ENCODE measurements at places on chromosomes 4 and X.
A peak's percentile ranks its signal among the peaks of the same experiment; 100 is the strongest.

- DNase-seq = no peak
These were observed 506.6 kb downstream of the SH3BGRL start for GRCh38 chrX:81708487-81708886.

- no peak for DNase-seq
These were observed 811.6 kb downstream of the GLUD2 start for GRCh38 chrX:121858867-121859647.

GRCh38 chr4:78532046-78532445, 19.5 kb upstream of the ANXA3 start:
- DNase-seq = no peak

DNA sequence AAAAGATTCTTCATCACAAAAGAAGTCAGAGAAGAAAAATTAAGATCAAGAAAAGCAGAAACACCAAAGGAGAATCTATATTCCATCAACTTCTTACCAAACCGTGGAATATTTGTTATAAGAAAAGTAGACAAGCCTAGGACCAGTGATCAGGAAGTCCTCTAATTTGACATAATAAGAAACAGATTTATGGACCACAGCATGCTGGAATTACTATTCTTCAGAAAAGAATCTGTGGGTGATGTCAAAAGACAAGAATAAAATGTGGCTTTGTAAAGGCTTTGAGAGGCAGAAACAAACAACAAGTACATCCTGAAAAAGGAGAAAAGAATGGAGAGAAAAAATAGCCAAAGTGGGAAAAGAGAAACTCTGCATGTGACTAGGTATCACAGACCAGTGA, 123.3 kb downstream of the SLC10A7 start:
- DNase-seq = no peak

GRCh38 chr4:119652998-119653397, 24.4 kb upstream of the PDE5A start:
- no peak for DNase-seq

DNA sequence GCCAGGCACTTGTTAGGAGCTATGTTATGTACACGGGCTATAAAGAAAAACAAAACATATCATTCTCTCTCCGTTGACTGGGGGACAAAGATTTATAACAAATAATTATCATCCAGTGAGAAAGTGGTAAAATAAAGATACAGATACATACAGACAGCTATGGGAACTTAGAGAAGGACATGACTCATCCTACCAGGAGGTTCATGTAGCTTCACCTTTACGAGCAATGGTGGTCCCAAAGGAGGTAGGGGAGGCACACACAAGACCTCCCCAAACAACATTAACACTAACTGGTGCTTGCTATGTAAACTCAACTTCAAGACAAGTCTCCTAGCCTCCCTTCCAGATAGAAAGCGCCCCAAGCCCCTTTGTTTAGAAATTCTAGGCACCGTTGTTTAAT, 8.9 kb downstream of the AMBN start:
- DNase-seq = no peak

DNA sequence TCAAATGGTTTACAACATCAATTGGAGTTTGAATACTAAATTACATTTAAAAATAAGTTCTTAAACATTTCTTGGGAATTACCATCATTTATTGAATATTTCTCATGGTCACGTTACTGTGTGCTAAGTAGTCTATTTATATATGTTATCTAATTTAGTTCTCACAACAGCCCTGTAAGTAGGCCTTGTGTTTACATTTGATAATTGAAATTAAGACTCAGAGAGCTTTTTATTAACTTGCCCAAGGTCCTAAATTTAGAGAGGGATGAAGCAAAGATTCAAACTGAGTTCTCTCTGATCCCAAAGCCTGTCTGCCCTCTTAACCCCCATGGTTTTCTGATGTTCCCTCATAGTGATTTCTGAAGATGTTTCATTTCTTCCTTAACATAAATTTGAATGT, 103.7 kb downstream of the CEP135 start:
- DNase-seq = no peak

GRCh38 chr4:164768516-164768915, 14.6 kb downstream of the SMIM31 start:
- DNase-seq = no peak

GRCh38 chrX:72236841-72237240, 2.0 kb downstream of the ERCC6L start:
- no peak for DNase-seq

DNA sequence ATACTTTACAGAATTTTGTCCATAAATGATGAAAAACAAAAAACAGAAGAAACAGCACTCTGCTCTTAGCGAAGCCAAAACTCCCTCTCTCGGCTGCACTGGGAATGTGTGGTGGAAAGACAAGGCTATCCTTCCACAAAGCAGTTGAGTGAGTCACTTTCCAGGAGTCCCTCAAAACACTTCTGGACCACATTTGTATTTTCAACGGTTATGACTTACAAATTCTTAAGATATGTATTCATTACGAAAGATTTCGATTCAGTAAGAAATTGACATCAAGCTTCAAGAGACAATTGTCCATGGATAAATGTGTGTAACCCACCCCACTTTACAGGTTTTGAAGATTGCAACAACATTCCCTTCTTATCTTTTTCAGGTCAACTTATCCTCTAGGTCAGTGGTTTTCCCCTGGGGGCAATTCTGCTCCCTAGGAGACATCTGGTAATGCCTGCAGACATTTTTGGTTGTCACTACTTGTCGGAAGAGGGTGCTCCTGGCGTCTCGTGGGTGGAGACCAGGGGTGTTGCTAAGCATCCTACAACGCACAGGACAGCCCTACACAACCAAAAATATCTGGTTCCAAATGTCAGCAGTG, 66.7 kb upstream of the MTNR1A start:
- DNase-seq = no peak

- no peak for DNase-seq
These were observed 2.9 kb downstream of the LRPAP1 start for GRCh38 chr4:3529363-3529762.

GRCh38 chr4:79287718-79288117, 38.1 kb downstream of the NAA11 start:
- DNase-seq = no peak

DNA sequence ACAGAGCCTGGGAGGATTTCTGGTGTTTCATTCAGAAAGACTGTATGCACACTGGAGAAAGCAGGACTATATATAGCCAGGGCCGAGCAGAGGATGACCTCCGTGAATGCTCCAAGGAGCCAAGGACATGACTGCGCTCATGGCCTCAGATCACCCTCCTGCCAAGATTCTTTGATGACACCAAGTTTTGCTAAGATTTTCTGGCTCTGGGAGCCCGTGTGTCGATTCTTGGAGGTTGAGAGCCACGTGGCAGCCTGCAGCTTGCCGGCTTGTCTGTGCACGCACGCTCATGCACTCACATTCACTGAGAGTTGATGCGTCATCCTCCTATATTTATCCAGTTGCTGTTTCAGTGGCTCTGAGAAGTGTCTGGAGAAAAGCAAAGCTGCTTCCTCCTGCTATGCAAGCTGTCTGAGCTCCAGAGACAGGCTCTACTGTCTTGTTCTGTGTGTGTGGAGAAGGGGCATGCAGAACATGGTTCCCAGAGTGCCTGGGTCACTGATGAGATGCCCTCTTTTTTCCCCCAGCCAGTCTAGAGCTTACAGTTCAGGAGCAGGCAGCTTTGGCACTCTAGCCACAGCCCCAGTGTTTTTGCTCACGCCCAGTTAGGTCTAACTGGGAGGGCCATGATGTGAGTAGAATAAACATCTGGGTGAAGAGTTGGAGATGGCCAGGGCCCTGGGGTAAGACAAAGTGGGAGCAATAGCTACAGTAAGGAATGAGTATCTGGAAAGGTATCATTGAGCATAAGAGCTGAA, 64.9 kb upstream of the SCOC start:
- DNase-seq = peak; percentile 43

DNA sequence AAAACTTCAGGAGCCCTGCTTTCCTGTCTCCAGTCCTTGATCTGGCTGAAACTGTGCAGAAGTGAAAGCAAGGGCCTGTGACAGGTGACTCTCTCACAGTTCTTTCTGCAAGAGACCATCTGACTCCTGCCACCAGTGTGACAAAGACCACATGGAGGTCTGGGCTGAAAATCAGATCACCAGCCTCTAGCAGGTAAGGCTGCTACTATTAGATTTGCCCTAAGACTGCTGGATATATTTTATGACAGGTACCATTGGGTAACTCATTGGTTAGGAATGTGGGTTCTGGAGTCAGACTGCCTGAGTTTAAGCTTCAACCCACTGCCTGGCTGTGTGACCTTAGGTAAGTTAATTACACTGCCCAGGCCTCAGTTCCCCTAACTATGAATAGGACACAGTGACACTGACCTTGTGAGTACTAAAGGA, 163.3 kb upstream of the SLC7A11 start:
- no peak for DNase-seq

GRCh38 chrX:69457756-69458155, 46.4 kb upstream of the NALF2 start:
- DNase-seq = no peak

DNA sequence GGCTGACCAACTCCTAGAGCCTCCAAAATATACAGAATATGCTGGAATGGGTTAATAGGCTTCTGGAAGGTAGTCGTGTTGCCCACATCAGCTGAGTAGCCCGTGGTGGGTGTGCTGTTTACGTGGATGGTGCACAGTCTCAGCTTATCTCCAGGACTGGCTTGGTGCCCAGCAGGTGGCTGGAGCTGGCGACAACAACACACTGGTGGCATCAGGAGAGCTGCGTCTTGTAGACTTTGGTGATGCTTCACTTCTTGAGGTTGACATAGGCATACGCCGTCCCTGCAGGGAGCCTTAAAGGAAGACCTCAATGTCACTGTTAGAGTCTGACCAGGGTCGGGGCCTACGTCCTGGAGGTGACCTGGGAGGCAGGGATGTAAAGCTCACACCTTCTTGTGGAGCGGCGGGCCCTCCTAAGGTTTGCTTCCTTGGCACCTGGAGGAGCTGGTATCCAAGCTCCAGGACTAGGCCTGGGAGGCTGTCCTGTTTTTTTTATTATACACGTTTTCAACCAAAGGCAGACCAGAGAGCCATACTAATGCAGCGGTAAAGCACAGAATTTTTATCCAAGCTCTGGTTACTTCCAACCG, 26.5 kb upstream of the RBMX start:
- DNase-seq = no peak

DNA sequence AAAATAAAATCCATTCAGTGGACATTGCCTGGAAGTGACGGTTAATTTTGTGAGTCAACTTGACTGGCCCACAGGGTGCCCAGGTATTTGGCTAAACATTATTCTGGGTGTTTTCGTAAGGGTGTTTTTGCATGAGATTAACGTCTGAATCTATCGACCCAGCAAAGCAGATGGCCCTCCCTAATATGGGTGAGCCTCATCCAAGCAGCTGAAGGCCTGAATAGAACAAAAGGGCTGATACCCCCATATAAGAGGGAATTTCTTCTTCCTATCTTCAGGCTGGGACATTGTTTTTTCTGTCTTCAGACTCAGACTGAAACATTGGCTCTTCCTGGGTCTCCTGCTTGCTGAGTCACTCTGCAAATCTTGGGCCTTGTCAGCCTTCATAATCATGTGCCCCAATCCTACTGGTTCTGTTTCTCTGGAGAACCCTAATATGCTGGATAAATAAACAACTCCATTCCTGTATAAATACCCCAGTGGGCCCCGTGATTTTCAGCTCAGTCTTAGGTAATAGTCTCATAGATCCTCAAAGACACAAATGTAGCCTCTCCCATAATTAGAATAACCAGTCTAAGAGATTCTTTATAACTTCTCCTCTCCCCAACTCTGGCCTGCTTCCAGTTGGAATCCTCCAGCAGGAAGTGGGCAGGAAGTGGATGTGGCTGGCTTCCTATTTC, 33.1 kb upstream of the DDX3X start:
- no peak for DNase-seq

- no peak for DNase-seq
These were observed 26.8 kb downstream of the AMELX start for GRCh38 chrX:11319806-11320520.

DNA sequence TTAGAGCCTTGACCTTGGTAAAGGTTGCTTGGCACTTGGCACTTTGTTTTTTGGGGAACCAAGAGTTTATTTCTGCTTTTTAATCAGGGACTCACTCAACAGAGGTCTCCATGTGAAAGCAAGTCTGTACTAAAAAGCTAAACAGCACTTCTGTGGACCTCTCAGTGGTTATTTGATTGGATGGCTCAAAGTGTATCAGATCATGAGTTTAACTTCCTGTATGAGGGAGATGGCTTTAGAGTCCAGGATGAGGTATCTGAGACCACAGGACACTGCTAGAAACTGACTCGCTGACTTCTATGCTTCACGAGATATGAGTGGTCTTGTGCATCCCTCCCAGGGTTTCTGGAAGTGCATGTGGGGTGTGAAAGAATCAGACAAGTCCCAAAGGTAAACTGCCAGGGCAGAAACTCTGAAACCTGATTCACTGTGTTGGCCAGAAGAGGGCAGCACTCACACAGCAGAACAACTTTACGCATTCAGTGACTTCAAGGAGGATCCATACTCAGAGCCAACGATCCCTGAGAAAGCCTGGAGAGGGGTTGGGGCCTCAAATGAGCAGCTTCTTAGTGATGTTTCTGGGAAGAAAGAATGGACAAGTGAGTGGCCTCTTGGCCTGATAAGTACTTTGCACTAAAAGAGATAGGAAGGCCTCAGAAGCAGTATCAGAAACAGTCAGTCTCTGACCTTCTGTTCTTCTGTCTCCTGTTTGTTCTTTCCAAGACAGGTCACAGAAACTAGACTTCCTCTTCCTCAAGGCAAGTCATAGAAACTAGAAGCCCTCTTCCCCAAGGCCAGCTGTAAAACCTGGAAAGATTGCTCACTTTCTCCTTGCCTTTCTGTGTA, 220.3 kb upstream of the CXCL13 start:
- peak; percentile 31 for DNase-seq

DNA sequence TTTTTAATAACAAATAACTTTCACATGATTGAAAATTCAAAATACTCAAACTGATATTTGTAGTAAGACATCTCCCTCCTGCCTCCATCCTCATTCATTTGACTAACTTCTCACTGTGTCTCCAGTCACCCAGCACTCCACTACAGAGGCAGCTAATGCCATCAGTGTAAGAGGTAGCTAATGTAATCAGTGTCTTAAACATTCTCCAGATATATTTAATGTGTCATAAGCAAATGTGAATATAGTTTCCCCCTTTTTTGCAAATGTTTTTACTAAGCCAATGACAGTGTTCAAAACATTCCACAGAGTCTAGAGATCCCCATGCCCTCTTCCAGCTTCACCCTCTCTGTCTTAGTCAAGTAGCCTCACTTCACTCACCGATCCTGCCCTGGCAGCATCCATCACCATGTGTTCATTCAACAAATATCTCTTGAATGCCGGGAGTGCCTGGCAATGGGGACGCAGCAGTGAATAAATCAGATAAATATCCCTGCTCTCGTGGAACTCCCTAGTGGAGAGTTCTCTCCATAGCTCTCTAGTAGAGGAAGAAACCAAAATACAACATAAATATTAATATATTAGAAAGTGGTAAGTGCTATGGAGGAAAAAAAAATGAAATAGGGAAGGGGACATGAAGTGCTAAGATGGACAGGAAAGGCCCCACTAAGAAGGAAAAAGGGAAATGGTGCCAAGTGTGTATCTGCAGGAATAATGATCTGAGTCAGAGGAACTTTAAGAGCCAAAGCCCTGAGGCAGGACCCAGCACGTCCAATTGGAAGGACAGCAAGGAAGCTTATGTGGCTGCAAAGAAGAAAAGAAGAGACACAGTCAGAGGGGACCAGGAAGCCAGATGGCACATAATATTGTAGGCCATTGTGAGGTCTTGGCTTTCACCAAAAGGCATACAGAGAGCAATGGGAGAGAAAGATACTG, 18.7 kb downstream of the SCFD2 start:
- no peak for DNase-seq

Measured in NCI-H1105 (cell line).